ENCODE measurements at places on chromosomes 3 and 15. TPM values are rescaled to one million over a fixed set of nuclear protein-coding genes. Genes with fewer than 3 reads are reported as not detected.

DNA sequence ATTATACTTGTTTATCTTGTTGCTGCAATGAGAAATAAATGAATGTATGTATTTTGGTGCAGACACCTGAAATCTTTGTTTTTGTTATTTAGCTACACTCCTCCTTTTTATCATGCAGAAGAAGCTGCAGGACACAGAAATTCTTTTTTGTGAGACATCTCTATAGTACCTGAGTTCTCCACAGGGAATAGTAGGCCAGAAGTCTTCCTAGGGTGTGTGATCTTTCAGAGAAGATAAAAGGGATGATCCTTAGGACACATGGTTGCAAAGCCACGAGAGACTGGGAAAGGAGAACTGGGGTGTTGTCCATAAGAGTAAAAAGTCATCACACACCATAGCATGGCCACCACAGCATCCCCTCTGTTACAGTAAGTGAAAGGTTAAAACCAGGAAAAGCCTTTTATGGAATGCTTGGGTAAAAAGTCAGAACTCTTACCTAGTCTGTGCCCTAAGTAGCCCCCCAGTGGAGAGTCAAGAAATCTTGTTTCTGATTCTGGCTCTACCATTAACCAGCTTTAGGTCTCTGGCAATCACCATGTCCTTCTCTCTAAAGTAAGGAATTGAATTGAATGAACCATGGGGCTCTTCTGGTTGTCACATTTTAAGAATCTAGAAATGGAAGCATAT is 31.9 kb upstream of the ADGRG7 start:
- no peak overlapping the region for H3K4me3 ChIP-seq
- H3K27me3 ChIP-seq, result peaks cover 12% of the 10 kb centered on the region

- H3K4me3 ChIP-seq, result no peak overlapping the region
- no peak overlapping the region for H3K27ac ChIP-seq
- no peaks in the 10 kb centered on the region for H3K27me3 ChIP-seq
- H3K36me3 ChIP-seq, result peaks cover 8% of the 10 kb centered on the region
- no peak for DNase-seq
- H3K4me1 ChIP-seq, result no peaks in the 10 kb centered on the region
Observed at GRCh38 chr15:86572368-86572841, 492.7 kb downstream of the AGBL1 start.

DNA sequence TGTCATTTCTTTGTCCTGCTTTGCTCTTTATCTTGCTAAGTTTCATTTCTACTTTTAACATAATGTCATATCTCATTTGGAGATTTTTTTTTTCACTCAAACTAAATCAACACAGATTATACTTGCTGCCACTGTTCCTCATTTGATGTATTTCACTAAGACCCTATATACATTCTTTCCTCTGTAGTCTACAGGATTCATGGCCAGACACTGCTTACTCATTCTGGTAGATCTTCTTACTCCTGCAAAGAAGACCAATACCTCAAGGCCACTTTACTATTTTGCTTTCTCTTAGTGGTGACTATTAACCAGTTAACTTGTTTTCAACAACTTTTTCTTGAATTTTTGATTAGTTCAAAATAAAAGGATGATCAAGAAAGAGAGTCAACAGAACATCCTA is 26.6 kb downstream of the SLC24A5 start:
- no peak overlapping the region for H3K27ac ChIP-seq
- no peak overlapping the region for H3K4me3 ChIP-seq

Gene SYNPR
- not detected for total RNA-seq

Gene CRELD1
- 29.7 TPM for total RNA-seq

Gene SKIC8
- 40.7 TPM for total RNA-seq
